HL-60 (cell line): ENCODE measurements at places on chromosomes 1 and 21.
A peak's percentile ranks its signal among the peaks of the same experiment; 100 is the strongest.

- DNase-seq = no peak
These were observed 43.7 kb upstream of the MTR start for GRCh38 chr1:236751385-236751784.

- DNase-seq = no peak
These were observed at the start of gene CAMTA1 for GRCh38 chr1:6785318-6785727. CAMTA1 (plus strand) TSS chr1:6785454; CDS start chr1:6785531, 77 bp downstream.

DNA sequence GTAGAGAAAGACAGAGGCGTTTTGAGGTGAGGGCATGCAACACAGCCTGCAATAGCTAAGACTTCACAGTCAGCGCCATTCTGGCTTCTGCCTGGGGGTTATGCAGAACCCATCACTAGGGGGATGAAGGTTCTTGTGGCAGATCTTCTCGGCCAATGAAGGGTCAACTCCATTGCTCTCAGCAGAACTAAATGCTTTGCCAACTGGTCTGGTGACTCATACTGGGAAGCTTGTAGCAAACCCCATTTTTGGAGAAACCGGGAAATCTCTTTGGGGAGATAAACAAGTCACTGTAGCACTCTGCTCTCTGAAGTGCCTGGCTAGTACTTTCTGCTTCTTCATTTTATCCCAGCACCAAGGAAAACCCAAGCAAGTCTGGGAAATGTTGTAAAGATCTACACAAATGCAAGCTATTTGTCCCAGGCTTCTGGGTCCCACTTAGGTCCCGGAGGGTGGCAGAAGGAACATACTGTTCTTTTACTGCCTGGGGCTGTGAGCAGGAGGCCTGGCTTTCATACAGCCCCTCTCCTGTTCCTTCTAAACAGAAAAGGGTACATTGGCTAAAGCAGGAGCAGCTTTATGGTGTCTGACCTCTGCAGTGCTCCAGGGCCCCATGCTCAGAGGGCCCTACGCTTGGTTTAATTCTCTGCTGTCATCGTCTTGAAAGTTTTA is 28.8 kb downstream of the SHISA4 start:
- no peak for DNase-seq

- DNase-seq = no peak
These were observed 13.0 kb downstream of the BTBD19 start for GRCh38 chr1:44821240-44821715.

DNA sequence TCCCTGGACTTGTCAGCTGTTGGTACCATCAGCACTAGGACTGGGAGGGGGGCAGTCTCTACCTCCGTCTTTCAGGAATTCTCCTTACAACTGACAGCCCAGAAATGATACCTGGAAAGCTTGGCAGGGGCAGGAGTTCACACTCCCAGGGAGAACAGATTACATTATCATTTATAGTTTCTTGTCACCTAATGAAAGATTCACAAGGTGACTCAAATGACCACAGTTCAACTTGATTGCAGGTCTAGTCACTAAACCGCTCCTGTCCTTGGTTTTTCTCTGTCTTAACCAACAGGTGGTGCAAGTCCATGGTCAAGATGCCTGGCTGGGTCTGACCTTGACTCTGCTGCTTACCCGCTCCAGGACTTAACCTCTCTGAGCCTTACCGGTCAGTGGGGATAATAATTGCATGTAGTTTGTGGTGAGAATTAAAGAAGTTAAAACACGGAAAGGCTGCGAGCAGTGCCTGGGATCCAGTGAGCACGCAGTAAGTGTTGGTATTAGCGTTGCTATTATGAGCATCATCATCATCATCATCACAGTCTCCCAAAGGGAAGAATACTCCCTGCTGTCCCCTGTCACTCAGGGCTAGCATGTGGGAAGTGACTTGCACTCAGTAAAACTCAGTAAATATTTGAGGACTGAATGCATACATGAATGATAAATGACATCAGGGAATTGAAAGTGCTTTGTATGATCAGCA is 125.3 kb upstream of the CD34 start:
- no peak for DNase-seq

- no peak for DNase-seq
These were observed 480.6 kb downstream of the SETD4 start for GRCh38 chr21:35579520-35580293.

DNA sequence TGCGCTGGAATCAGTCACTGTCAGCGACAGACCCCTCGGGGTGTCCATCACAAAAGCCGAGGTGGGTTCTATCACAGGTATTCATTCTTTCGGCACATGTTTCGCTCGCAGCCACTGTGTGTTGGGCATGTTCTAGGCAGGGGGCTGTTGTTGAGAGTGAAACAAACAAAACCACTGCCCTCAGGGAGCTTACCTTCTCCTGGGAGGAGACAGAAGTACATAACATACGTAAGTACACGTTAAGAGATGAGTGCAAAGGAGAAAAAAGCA is 6.6 kb downstream of the ATF3 start:
- no peak for DNase-seq

GRCh38 chr21:46126309-46127238 is 28.7 kb downstream of the COL6A2 start:
- DNase-seq = no peak

- DNase-seq = no peak
These were observed 7.7 kb downstream of the SUCO start for GRCh38 chr1:172540635-172541034.

GRCh38 chr1:227306689-227307088 is 11.6 kb downstream of the CDC42BPA start:
- DNase-seq = no peak

- DNase-seq = peak; percentile 50
These were observed at the start of gene GLMP for GRCh38 chr1:156295391-156295947. GLMP (minus strand) TSS chr1:156295679; CDS start chr1:156295645, 34 bp downstream.

DNA sequence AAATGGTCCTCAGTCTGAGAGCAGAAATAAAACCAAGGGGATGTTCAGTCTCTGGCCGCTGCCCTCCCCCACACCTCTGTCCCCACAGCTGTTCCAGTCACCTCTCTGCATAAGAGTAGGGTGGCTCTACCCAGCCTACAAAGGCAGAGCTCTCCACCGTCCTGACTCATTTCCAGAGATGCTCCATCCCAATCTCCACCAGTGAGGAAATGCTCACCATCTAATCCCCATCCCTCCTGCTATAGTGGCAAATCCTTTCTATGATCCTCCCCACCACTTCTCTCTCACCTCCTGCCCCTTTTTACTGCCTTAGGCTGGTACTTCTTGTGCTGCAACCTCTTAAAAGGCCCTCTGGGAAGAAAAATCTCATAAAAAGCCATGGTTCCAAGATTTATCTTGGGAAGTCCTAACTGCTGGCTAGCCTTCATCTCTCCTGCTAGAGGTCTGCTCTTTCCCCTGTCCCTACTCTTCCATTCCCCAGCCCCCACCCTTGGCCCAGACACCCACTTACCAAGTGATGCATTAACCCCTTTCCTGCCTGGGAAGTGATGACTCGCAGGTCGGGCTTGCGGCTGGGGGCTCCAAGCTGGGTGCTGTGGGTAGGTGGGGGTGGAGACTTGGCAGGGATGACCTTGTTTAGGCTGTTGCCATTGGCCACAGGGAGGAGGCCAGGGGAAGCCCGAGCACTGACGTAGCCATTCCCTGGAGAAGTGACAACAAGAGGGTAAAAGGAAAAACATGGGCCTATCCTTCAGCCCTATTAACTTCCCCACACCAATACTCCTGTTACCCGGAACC is 23.9 kb downstream of the MEF2D start:
- peak; percentile 40 for DNase-seq

DNA sequence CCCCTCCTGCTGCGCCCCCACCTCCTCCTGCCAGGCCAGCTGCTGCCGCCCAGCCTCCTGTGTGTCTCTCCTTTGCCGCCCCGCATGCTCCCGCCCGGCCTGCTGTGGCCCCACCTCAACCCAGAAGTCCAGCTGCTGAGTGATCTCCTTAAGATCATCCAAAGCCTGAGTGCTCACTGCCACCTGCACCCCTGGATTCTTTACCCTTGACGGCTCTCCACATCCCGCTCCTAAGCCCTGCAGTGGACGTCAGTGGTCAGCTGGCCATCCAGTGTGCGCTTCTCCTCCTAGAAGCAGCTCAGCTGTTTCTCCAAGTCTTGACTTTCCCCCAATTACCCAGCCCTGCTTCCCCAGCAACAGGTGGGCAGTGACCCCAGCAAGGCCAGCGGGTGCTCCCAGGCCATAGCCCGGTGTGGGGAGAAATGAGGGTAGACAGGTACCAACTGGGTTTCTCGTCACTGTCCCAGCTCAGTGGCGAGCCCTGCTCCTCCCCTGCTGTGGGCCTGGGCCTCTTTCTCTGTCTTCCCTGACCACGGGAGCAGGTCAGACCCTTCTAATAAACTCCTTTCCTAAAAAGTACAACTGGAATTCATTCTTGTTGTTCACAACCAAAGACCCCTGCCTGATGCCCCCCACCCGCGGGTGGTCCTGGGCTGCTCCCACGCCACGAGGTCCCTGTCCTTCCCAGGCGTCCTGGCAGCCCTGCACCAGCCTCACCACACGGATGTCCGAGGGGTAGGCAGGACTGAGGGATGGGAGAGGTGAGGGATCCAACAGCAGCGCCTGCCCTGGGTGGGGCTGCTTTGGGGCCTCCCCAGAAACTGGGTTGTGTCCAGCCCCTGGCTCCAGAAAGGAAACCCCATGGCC is 1.4 kb downstream of the KRTAP10-7 start:
- DNase-seq = no peak

DNA sequence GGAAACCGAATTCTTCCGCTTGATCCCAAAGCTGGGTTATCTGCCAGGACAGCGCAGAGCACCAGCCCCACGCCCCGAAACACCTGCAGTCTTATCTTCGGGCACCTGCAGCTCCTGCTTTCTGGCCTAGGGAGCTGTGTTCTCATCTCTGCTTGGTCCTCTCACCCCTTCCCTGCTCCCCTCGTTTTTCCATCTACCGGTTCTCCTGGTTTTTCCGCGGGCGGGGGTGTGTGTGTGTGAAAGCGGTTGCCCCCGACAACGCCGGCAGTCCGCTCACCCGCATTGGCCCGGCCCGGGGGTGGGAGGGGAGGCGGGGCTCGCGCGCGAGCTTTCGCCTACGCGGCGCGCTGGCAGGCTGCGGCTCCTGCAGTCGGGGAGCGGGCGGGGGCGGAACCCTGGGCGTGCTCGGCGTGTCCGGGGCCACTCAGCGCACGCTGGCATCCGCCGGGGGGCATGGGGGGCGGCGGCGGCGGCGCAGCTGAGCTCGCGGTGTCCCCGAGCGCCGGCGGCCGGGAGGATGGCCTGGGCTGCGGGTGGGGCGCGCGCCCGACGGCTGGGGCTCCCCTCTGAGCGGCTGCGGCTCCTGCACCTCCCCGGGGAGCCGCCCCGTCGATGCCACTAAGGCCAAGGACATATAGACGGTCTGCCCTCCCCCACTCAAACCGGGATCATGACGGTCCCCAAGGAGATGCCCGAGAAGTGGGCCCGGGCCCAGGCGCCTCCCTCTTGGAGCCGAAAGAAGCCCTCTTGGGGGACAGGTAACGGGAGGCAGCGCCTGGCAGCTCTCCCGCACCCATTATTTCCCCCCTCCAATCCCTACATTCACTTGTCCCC is 3.2 kb downstream of the ATP8B2 start:
- DNase-seq = peak; percentile 39

DNA sequence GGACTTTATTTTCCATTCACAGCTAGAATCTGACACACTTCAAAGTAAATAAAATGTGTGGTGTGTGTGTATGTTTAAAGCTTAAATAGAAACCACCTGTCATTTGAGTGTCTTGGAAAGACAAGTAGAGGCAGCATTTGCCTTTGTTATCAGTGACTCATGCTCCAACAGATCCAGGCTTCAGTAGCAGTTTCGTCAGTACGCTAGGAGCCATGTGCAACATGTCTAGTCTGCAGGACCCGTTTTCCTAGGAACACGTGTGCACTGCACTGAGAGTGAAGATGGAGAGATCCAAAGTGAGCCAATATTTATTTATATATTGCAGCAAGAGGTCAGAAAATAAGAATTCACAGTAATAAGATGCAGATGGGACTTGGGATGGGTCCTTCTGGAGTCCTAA is 41.8 kb downstream of the SGIP1 start:
- DNase-seq = no peak

DNA sequence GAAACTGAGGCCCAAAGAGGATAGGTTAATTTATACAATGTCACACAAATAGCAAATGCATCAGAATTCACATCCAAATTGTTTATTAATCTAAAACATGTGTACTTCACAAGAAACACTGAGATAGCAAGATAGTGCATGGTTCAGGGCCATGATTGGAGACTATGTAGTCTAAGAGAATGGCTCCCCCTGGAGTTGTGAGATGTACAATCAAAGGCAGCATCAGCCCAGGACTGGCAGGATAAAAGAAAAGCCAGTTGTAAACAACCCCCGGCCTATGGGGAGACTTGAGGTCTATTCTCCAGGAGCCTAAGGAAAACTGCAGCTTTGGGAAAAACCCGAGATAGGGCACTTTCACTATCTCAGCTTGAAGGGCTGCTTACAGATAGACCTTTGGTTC is 511.0 kb downstream of the OMA1 start:
- peak; percentile 2 for DNase-seq

- no peak for DNase-seq
These were observed 831 bp upstream of the FOXD2 start for GRCh38 chr1:47436979-47437446.

DNA sequence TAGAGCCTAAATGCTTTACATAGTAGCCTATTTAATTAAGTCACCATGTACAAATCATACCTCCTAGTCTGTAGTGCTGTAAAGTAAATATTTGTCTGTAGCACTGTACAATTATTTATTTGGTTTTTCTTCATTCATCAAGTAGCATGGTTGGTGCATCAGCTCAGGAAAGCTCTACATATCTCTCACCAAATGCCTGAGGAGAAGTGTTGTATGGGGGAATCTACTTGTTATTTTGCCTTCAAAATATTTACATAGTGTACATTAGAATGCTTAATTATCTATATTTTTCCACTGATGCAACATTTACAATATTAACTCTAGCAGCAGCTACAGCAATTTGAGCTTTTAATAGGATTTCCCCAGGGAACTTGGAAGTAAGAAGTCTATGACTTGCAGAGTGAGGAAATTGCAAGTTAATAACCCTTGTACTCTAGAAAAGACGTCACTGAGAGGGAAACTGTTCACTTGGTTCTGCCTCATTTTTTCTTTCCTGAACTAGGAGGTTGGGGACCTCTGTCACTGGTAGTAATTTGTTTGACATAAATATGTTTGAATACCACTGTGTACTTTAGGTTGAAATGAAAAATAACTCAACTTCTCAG is 207.4 kb downstream of the PDE4B start:
- no peak for DNase-seq

- DNase-seq = no peak
These were observed 72.4 kb downstream of the DUSP10 start for GRCh38 chr1:221669441-221669840.

DNA sequence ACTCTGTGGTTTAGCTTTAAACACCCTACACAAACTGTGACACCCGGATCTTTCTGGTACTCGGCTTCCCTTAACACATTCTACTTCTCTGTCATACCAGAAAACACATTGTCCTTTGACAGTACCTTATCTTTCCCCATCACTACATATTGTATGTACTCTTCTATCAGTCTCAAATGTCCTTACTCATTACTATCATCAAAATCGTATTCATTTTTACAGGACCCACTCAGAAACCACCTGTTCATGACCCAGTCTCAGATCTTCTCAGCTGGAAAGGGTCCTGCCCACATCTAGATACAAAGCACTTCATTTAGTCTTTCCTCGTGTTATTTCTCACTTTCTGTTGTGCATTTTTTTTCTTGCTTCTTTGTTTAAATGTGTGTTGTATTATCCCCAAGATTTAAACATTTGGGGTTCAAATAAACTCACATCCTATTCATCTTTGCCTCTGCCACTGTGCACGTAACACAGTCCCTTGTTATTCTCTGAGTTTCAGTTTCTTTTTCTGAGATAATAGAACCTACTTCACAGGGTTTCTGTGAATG is 27.7 kb downstream of the CD34 start:
- DNase-seq = no peak

GRCh38 chr21:28614791-28615190 is 377.9 kb downstream of the LTN1 start:
- DNase-seq = no peak

- DNase-seq = peak; percentile 63
These were observed 312.5 kb upstream of the DUSP10 start for GRCh38 chr1:222054416-222054815.
